ENCODE measurements at places on chromosomes 4 and X. TPM values are rescaled to one million over a fixed set of nuclear protein-coding genes. Genes with fewer than 3 reads are reported as not detected.

The MAGEA12 gene
- not detected for polyA plus RNA-seq

The H2BW1 gene
- polyA plus RNA-seq = 0.11 TPM

The SPARCL1 gene
- polyA plus RNA-seq = 12.3 TPM

The GJB1 gene
- polyA plus RNA-seq = 46.6 TPM

The MAGEB10 gene
- polyA plus RNA-seq = 0.05 TPM

The GLRA3 gene
- polyA plus RNA-seq = not detected

The RAP2C gene
- 39.1 TPM for polyA plus RNA-seq

The CITED1 gene
- polyA plus RNA-seq = 10.2 TPM

The RPS3A gene
- polyA plus RNA-seq = 3,915 TPM

The AWAT2 gene
- polyA plus RNA-seq = not detected

The SYP gene
- polyA plus RNA-seq = 3.0 TPM

The MAGEA11 gene
- polyA plus RNA-seq = not detected

The LRCH2 gene
- 12.4 TPM for polyA plus RNA-seq

The ENPEP gene
- polyA plus RNA-seq = 131 TPM

The CDKL2 gene
- 11.9 TPM for polyA plus RNA-seq

The GATA1 gene
- 0.38 TPM for polyA plus RNA-seq

The TEC gene
- 4.0 TPM for polyA plus RNA-seq

All from left renal cortex interstitium (tissue), 4 donors.